Neuronal stem cell (in vitro differentiated cells): ENCODE measurements at places on chromosomes 11 and 22.

DNA sequence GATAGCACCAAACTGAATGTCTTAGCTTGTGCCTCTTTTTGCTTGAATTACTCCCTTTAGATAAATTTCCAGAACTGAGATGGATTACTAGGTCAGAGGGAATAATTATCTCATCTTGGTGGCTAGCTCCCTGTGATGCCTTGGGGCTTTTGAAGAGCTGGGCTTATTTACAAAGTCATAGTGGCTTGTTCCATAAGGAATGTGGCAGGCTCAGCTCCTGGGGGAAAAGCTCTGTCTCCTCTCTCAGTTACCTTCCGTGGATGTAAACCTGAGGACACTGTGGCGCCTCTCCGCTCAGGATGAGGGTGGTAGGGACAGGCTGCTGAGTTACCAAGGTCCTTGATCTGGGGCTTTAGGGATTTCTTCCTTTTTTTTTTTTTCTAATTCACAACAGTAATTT is 121.7 kb downstream of the PARVA start:
- no peak for DNase-seq

- DNase-seq = peak; percentile 27
These were observed 20.3 kb upstream of the MRPL17 start for GRCh38 chr11:6703247-6704063.

DNA sequence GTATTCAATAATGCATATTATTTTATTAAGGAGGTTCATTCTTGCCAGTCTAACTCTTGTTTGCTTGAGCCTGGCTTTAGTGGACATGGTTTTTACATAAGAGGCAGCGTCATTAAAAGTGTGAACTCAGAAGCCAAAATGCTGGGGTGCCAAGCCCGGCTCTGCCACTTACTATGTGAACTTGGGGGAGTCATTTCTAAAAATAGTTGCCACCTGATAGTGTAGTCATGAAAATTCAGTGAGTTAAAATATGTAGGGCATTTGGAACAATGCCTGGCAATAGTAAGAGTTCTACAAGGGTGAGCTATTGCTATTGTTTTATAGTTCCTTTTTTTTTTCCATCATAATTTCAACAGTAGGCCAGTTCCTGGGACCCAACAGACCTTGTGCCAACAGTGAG is 49.9 kb downstream of the TENM4 start:
- no peak for DNase-seq

- DNase-seq = no peak
These were observed 495.6 kb upstream of the LRRC4C start for GRCh38 chr11:41955066-41955465.

- DNase-seq = no peak
These were observed 70.2 kb downstream of the RTL6 start for GRCh38 chr22:44427611-44428470.

GRCh38 chr22:43829904-43830851 is 18.1 kb upstream of the EFCAB6 start:
- DNase-seq = no peak

DNA sequence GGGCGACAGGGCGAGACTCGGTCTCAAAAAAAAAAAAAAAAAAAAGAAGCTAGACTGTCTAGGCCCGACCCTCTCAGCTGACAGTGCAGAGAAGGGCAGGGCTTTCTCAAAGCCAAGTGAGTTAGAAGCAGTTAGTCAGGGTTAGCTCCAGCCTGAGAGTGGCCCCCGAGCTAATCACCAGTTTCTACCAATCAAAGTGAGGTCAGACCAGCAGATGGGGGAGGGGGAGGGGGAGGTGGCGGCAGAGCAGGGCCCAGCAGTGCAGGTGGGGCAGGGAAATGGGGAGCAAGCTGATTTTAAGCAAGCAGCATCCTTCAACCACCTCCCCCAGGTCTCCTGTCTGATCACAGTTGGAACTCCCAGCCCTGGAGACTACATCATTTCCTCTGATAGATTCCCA is 55.3 kb upstream of the PRR5 start:
- DNase-seq = no peak

GRCh38 chr11:117437041-117437790 is 109.6 kb downstream of the CEP164 start:
- no peak for DNase-seq
